ENCODE measurements at places on chromosomes 5 and 9.
A peak's percentile ranks its signal among the peaks of the same experiment; 100 is the strongest.

- no peak for DNase-seq
Measured at GRCh38 chr9:121756474-121757280, 105.2 kb downstream of the DAB2IP start.

DNA sequence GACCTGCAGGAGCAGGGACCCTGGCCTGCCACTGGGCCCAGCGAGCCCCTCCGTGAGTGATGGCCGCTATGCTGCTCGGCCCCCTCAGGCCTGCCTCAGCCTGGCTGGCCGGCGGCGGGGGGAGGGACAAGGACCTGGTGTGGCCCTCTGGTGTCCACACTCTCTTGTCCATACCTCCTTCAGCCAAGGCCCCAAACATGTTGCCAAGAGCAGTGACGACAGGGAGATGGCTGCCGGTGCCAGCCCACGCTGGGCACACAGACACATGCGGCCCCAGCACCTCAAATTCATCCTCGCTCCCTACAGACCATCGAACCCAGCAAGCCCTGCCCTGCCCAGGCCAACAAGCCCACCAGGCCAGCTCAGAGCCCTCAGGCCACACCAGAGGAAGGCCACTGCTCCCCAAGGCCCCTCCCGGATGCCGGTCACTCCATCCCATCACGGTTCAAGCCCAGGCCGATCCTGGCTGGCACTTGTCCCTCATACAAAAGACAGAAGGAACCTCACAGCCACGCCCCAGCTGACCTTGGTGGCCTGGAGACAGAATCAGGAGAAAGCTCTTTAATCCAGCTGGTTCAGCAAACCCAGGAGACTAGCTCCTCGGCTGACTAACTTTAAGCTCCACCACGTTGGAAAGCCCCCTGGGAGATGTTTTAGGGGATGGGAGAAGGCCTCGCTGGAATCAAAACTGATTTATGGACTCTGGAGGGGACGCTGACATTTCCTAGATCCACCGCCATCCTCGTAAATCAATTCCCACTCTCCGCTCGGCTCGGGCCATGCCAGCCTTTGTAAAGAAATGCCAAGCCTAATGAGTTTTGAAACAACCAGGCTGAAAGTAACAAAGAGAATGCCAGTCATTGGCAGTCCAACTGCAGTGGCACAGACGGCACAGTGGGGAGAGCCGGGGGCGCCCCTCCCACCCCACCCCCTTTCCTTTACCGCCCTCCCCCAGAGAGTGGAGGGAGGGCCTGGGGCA, 84.9 kb downstream of the VAV2 start:
- no peak for DNase-seq

DNA sequence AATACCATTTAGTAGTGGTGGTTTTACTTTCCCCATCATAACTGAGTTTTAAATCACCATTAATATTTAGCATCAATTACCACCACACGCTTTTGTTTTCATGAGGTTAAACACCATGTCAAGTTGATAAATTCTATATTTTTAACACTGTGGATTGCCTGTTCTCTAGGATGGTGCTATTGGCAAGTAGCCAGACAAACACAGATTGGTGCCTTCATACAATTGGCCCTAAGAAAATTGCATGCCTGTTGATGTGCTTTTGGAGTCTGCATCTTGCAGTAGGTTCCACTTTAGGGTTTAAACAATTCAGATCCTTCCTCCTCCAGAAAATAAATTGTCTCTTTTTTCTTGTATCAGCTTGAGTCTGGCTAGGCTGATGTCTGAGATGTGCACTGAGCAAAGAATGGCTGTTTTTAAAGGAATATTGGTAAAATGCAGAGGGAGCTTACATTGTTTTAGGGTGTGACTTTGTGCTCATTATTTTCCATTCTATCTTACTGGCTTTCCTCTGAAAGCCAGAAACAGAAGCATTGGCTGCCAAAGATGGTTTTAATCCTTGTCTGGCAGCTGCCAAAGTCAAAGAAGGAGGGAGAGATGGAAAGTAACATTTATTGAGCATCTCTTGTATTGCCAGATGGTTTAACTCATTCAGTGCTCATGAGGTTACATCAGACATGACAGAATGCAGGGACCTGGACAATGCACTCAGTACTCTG, 19.6 kb upstream of the MAN2A1 start:
- no peak for DNase-seq

GRCh38 chr9:113163001-113163400, 12.2 kb downstream of the SLC31A2 start:
- DNase-seq, result no peak

- no peak for DNase-seq
Measured at GRCh38 chr5:149002053-149002452, 60.8 kb downstream of the SH3TC2 start.

- peak; percentile 54 for DNase-seq
Measured at GRCh38 chr9:130825351-130825651, 9.8 kb upstream of the ABL1 start.

DNA sequence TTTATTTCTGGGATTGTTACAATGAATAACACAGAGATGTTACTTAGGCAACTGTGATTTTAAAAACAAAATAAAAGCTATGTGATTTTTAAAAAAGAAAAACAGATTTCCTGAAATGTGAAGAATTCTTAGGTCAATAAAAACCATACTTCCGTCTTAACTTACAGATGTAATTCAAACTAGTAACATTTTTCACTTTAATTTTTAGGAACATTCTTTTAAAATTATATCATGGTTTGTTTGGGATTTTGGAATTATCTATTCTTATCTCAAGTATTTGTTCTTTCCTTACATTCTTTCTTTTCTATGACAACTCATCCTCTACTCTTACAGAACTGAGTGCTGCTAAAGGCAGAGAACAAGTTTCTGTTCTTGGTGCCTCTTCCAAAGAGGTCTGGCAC, 159.5 kb downstream of the RAPGEF6 start:
- DNase-seq, result no peak

- DNase-seq, result no peak
Measured at GRCh38 chr9:12956261-12956660, 181.4 kb downstream of the LURAP1L start.

GRCh38 chr9:98104445-98104881, 14.6 kb downstream of the TRIM14 start:
- peak; percentile 89 for DNase-seq

- DNase-seq, result no peak
Measured at GRCh38 chr5:180799194-180799593, 3.4 kb downstream of the MGAT1 start.

DNA sequence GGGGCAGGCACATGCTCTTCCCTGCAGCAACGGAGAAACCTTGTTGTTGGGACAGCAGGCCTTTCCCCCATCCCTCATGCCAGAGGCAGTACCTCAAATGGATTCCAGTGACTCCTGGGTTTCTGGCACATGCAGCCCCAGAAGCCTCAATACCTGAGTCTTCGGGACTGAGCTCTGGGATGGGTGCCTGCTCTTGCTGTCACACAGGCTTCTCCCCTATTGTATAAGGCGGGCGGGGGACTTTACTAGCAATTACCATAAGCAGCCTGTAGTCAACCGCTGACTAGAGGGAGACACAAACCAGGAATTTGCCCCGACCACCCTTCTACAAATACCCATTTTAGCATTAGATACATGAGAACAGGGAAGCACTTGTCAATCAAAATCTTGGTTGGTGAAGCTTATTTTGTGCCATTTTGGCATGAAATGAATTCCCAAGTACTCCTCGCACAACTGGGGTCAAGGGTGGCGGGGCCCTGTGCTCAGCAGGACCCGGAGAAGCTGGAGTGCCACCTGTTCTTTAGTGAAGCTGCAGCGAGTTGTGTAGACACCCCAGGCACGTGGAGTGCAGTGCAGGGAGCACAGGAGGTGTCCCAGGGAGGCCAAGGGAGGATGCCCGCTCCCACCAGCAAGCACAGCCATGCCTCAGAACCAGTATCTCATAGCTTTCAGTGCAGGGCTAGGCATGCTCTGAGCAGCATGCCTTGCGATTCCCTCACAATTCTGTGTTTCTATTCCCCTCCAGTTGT, 21.2 kb downstream of the S1PR3 start:
- DNase-seq, result no peak

GRCh38 chr5:5826911-5827310, 404.4 kb downstream of the ICE1 start:
- no peak for DNase-seq

- no peak for DNase-seq
Measured at GRCh38 chr5:173736374-173736773, 119.9 kb upstream of the BOD1 start.

DNA sequence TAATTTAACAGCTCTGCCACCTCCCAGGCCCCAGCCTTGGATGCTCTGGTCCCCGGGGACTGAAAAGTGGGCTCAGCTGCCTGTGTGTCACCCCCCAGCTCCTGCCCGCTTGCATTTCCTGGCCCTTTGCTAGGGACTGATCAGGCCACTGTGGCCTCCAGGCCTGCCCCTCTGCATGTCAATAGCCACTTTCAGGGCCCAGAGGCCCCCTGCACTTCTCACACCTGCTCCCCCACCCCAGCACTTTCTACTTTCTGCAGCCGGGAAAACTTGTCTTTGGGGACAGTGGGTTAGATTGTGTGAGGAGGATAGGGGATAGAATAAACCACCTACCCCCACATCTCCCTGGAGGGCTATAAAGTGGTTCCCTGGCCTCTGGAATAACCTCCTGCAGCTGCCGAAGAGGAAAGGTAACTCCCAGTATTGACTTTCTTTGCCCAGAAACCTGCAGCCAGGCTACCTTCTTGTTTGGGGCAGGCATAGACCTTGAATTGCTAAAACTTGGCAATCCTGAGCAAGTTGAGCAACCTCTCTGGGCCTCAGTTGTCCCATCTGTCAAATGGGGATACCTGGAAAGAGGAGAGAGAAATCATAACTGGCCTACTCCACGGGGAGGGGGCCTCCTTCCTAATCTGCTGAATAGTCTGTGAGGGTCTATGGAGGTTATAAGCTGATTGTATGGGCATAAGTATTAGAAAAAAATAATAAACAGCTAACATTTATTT, 7.8 kb downstream of the AIF1L start:
- DNase-seq, result no peak

DNA sequence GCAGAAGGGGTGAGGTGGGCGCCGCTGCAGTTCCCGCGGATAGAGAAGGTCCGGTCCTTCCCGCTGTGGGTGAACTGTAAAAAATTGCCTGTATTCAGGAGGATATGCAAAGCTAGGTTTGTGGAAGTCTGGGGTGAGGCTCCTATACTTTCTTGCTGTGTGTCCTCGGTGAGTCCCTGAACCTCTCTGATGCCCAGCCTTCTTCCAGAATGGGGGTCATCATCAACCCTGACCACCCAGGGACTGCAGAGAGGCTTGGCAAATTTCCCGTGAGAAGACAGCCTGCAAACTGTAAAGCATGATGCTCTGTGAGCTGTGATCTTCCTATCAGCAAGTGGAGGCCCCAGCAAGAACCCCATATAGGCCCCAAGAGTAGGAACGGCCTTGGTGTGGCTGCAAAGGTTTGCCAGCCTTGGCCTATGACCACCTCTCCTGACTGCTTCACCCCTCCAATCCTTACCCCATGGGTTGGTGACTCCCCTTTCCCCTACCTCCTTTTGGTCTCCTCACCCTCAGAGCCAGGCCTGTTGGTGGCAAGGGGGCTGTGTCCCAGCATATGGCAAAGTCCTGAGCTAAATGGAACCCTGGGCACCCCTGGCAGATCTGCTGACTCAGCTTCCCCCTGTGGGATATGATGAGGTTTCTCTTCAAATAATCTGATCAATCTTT, 760 bp downstream of the ALDH1B1 start:
- DNase-seq, result peak; percentile 50

- no peak for DNase-seq
Measured at GRCh38 chr5:159734366-159734765, 181.9 kb upstream of the ADRA1B start.

DNA sequence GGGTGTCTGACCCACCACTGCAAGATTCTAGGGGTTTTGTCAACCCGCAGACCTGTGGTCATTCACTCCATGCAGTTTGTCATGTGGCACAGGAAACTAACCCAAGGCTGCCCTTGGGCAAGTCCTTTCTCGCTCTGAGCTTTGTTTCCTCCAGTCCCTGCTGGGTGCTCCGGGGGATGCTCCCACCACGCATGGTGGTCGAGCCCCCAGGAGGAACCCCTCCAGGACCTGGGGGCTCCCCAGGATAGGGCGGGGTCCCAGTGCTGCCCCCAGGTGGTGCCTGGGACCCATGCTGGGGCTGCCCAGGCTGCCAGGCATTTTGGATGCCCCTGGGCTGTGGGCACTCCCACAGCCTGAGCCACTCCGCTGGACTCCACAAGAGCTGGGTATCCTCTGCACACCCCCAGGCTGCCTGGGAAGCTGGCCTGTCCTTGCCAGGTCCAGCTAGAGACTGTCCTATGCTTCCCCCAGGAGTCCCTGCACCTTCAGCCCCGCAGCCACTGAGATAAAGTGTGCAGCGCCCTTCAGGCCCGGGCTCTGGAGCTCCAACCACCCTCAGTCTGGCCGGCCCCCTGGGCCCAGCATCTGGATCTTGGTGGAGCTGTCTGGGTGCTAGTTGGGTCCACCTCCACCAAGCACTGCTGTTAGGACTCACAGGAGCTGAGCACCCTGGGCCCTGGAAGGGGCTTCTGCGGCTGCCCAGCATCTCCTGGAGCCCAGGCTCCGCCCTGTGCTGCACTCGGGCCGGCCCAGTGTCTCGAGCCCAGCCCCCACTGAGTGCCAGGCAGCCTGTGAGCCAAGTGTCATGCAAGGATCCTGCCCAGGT, 104.3 kb downstream of the PHF2 start:
- no peak for DNase-seq

DNA sequence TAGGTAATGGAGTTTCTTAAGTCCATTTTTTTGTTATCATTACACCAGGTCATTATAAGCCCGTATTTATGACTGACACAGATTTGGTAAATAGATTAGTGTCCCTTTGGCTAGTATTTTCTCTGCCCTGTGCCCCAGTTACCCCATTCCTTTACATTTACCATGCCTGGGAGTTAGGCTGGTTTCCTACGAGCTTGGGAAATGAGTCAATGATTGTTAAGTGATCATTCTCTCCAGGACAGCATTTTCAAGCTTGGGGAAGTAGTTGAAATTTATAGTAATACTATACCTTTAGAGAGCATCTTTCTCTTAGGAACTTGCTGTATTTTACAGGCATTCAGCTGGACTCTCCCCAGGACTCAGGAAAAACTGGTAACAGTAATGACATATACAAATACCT, 573.1 kb downstream of the TLE4 start:
- no peak for DNase-seq

DNA sequence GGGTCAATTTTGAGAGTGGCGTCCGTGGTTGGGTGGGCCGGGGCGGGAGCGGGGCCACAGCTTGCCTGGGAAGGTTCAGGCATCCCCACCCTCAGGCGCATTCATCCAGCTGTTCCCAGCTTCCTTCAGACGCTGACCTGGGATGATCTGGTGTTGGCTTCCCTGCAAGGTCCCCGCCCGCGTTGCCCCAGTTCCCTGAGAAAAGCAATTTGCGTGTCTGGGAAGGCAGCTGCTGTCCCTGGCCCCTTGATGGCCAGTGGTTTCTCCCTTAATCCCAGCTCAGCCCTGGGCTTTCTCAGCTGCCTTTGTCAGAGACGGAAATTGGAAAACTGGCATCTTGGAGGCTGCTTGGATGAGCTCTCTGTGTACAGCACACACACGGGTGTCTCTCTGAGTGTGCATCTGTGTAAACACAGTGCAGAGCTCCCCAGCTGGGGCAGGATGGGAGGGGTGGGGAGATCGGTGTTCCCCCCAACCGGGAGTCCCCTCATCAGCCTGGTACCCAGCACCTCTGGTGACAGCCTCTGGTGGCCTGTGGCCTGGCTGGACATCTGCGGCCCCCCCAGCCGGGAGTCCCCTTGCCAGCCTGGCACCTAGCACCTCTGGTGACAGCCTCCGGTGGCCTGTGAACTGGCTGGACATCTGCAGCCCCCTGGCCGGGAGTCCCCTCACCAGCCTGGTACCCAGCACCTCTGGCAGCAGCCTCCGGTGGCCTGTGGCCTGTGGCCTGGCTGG, 94.0 kb downstream of the COL5A1 start:
- no peak for DNase-seq

Data from Karpas-422 (cell line).